ENCODE measurements at places on chromosomes 1 and 21.

DNA sequence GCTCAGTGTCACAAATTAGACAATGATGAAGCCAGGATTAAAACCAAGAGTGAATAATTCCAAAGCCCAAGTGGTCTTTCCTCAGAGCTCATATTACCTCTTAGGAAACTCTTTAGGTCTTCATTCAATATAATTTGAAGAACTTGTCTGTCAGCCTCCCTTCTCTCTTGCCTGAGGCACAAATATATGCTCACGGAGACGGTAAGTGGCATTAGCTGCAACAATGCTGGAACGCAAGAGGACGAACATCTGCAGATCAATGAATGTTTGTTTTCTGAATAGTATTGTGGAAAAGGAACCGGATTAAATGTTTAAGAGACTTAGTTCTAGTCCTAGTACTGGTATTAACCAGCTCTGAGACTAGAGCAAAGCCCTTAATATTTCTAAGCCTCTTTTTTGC lies 39.7 kb upstream of the LYST start:
- no peak for DNase-seq

- DNase-seq: no peak
Observed at GRCh38 chr1:178354816-178355215, 141.9 kb downstream of the CLEC20A start.

- no peak for DNase-seq
Observed at GRCh38 chr1:46081206-46081605, 51.2 kb downstream of the PIK3R3 start.

- DNase-seq: no peak
Observed at GRCh38 chr1:31366796-31367195, 6.1 kb downstream of the FABP3 start.

All from HT1080 (cell line).